NCI-H2081 treated with DMSO at 0.1 percent for 48 hours (cell line): ENCODE measurements at places on chromosomes 5 and 9.

DNA sequence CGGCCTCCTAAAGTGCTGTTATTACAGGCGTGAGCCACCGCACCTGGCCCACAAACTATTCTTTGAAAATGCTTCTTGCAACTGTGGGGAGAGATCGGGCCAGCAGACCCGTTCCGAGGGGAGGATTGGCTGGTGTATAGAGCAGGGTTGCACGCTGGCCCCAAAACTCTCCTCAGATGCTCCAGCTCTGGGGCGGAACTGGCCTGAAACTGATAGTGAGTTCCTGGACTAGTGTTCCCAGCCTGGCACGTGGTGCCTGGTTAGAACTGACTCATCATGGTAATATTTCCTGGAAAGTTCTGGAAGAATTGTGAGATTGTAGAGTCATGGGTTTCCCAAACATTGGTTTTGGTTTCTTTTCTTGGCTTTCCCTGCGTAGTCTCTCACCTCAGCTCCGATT, 120.5 kb downstream of the FBXL7 start:
- DNase-seq, result no peak

- no peak for DNase-seq
Measured at GRCh38 chr5:14118551-14119320, 24.4 kb upstream of the TRIO start.

DNA sequence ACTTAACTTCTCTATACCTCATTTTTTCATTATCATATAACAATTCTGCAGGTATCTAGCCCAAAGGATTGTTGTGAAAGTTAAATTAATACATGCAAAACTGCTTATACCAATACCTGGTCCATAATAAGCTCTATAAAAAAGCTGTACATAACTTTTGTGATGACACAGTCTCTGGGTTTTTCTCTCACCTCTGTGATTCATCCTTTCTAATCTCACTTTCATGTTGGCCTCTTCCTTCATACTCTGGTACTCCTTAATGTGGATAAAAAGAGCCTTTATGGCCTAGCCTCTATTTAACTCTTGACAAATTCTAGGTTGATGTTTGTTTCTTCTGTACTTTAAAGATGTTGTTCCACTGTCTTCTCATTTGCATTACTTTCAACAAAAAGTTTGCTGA, 162.9 kb upstream of the ACOT12 start:
- no peak for DNase-seq

GRCh38 chr5:68545636-68546295, 330.2 kb downstream of the PIK3R1 start:
- no peak for DNase-seq

DNA sequence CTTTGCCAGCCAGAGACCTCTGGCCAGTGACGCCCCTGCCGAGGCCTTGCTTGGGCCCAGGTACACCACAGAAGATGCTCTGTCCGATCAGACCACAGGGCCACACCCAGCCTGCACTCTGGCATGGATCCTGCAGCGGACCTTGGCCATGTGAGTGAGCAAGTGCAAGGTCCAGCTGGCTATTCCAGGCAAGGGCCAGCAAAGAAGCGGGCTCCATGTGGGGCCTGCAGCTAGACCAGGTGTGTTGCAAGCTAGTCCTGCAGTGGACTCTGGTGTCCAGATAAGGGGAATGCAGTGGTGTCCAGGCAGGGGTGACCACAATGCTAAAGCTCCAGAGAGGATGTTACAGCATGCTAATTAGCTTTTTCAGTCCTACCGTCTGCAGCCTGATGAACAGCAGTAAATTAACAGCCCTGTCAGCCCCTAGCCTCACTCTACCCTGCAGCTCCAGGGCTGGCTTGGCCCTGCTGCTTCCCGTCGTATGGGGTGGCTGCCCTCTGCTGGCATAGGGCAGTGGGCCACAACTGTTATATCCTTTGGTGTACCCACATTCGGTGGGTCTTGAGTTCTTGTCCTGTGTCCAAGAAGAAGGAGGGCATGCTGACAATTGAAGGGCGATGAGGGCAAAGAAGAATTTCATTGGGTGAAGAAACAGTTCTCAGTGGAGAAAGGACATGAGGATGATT, 284.5 kb upstream of the POU5F2 start:
- DNase-seq, result no peak

GRCh38 chr9:91177661-91178280, 183.9 kb downstream of the AUH start:
- no peak for DNase-seq

- no peak for DNase-seq
Measured at GRCh38 chr9:121839726-121840500, 188.5 kb downstream of the DAB2IP start.

DNA sequence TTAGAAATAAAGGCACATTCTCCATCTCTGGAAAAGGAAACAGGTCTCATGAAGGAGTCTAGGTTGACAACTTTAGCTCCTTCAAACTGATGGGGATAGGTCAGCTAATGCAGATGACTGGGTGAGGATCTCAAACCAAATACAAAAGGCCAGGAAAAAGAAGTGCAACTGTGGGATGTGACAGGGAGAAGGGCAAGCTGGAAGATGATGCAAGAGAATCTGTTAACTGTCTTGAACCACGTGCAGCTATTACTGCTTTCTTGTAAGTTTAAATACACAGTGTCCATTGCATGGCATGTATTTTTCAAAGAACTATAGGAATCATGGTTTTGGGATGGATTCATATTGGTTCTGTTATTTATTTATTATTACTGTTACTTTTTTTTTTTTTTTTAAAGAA, 331.8 kb downstream of the NDUFS4 start:
- DNase-seq, result no peak

DNA sequence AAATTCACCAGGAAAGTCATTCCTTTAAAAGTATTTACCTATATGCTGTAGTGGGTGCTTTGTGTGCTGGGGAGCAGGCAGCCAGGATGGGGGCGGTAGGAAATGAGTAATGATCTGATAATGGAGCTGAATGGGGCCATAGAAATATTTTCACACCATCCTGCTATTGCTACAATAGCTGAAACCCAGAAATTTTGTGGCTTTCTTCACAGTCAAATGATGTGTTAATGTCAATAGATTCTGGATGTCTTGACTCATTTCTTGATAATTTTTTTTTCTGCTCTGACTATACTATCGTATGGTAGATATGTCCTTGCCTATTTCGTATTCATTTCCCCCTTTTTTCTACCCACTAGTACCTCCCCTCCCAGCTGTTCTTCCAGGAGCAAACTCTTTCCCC, 59.5 kb downstream of the RORB start:
- DNase-seq, result no peak

- no peak for DNase-seq
Measured at GRCh38 chr5:71892641-71893365, 173.7 kb downstream of the CARTPT start.

DNA sequence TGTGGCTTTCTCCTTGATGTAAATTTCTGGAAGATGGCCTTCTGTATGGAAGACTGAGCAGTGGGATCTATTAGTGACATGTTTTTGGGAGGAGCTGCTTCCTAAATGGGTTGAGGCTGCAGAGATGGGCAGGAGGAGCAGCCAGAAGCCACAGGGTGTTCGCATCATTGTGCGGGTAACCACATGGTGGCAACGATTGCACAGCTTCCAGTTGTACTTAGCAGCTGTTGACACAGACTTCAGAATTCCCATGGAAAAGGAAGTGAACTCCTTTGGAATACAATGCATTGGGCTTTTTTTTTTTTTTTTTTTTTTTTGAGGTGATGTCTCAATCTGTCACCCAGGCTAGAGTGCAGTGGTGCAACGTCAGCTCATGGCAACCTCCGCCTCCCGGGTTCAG, 297.3 kb downstream of the NR3C1 start:
- DNase-seq, result no peak

GRCh38 chr5:141692919-141693725, 11.1 kb upstream of the ARAP3 start:
- no peak for DNase-seq

DNA sequence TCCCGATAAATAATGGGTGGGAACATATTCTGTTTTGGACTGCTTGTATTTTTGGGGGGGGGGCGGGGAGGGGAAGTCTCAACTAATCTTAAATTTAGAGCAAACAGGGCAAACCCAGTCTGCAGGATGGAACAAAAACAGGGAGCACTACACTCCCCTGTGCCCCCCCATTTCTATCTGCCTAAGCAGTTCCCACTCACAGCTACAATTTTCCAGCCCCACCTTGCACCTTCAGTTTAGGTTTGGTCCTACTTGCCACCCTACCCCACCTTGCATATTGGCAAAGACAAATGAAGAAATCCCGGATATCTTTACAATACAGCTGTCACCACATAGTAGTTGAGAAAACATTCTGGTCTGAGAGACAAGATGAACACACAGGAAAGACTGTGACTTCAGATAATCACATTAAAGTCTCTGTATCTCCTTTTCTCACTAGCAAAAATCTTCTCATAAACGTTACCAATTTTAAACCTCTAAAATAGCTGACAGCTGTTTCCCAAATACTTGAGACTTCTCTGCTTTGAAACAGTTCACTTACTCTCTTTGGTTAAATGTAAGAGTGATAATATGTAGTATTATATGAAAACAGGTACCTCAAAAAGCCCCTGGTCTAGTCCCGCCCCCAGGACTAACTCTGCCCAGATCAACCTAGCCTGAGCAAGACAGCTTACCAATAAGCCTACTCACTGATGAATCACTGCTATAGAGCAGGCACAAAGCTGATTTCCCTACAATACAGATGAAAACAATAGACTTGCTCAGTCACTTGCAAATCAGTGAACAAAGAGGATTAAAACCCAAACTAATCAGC, 5.2 kb upstream of the RAPGEF6 start:
- no peak for DNase-seq

- DNase-seq, result no peak
Measured at GRCh38 chr5:166031926-166032325, 2259.5 kb upstream of the WWC1 start.

GRCh38 chr5:6712577-6713273, 507 bp upstream of the TENT4A start:
- peak; percentile 95 for DNase-seq

- DNase-seq, result no peak
Measured at GRCh38 chr5:150599917-150600511, 40.4 kb upstream of the SYNPO start.

DNA sequence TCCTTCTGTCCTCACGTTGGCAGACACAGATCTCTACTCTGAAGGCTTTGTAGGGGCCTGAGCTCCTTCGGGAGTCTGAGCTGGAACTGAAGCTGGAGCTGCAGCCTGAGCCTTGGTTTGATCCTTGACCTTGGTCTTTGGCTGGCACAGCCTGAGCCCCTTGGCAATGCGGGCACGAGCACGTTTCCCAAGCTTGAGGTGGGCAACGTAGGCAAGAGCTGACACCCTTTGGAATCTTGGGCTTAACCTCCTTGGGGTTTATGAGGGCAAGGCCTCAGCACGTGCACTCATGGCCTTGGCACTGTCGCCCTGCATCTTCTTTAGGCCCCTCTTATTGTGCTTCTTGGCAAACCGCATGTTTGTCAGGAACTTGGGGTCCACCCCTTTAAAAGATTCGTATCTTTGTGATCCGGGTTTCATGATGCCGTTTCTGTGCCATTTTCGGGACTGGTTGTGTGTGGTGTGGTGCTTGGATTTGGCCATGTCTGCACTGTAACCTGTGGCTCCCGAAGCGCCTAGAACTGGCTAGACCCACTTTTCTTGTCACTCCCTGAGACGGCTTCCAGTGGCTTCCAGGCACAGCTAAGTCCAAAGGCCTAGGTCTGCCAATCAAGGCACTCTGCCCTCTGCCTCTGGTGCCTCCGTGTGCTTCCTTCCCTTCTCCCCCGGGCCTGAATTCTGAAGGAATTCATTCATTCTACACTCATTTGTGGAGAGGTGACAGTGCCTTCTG, 1.4 kb downstream of the SUSD1 start:
- no peak for DNase-seq

- DNase-seq, result no peak
Measured at GRCh38 chr5:141508440-141508797, 19.5 kb downstream of the PCDHGC5 start.

GRCh38 chr5:63768221-63768620, 194.0 kb downstream of the HTR1A start:
- no peak for DNase-seq

DNA sequence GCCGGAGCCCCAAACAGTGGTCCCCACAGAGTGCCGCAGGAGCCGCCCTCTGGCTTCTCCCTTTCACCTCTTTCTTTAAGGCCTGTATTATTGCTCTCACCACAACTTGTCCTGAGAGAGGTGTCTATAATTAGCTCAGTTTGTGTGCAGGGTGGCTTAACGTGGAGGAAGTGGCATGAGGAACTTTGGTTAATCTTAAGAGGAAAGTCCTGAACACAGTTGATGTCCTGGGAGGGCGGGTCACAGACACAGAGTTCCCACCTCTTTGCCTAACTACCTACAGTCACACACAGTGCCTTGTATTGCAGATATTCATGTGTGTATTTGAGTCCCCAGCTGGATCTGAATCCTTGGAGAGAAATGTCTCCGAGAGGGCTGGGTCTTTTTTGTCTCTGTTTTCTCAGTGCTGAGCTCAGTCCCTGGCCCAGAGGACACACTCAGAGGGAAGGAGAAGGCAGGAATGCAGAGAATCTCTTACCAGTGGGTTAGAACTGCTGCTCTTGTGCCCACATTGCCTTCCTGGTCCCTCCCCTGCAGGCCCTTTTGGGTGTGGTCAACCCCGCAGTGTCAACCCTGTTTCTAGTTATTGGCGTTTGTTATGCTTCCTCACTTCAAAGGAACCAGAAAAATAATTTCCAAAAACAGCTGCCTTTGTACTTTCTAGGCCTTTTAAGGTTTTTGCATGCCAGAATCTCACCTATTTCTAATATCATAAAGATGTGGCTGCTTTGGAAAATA, 392.5 kb downstream of the KDM4C start:
- no peak for DNase-seq

DNA sequence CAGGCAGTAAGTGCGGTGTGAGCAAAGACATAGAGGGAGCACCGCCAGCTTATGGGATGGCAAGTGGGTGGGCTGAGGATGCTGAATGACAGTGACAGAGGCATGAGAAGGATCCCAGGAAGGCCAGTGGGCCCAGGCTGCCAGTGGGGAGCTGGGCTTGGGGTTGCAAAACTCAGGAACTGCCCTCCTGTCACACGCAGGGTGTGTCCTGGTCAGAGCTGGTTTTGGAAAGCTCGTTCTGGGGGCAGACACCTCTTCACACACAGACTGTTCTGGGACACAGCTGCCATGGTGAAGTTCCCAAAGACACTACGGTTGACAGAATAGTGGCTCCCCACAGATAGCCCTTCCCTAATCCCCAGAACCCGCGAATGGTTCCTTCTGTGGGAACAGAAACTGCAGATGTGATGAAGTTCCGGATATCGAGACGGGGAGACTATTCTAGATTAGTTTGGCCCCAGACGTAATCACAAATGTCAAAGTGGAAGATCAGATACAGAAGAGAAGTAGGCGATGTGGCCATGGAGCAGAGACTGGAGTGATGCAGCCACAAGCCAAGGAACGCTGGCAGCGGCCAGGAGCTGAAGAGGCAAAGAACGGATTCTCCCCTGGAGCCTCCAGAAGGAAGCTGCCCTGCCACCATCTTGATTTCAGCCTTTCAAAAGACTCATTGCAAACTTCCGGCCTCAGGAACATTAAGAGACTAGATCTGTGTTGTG, 159.0 kb downstream of the COL23A1 start:
- DNase-seq, result no peak

DNA sequence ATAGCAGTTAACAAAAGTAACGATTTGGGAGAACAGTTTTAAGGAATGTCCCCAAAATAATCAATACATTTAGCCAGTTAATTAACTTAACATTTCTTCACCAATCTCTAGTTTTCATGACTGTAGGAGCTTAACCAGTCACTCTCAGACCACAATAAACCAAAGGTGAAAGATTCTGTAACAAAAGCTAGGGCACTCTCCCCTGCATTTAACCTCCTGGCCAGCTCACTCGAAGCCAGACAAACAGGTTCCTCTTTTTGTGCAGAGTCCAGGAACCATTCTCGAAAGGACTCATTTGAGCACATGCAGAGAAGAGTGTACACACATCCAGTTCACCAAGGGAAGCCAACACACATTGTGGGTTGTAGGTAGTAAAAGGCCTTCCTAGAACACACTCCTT, 6.5 kb downstream of the IL7R start:
- DNase-seq, result no peak

- no peak for DNase-seq
Measured at GRCh38 chr5:2910401-2911175, 159.1 kb upstream of the IRX2 start.
